RKO (cell line): ENCODE measurements at places on chromosomes 3 and 15.

DNA sequence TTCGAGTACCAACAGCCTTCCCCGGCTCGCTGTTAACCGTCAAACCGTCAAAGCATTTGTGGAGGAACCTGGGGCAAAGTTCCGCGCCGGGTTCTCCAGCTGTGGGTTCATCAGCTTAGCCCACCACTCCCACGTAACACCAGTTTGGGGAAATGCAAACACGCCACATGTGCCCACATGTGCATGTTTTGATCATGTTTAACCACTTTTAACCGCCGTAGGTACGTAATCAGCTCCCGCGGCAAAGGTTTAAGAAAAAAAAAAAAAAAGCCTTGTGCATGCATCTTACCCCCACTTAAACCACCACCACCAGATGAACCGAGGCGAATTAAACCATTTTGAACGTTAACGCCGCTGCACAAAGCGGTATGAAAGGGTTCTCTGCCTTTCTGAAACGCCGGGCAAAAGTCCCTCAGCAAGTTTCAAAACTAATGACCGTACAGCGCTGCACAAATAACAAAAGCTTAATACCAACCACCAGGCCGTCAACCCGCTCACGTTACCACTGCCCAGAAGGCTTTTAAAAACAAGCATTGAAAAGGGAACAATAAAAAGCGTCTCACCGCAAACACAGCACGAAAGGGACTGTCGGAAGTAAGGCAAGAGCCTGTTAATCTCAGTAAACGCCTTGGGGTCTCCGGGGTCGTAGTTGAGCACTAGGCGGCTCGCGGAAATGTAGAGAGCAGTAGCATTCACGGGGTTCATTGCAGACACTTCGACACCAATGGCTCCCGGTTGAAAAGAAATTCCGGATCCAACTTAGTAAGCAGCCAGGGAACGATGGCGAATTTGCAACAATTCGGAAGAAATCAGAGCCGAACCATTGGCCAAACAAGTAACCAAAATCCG lies 1.5 kb downstream of the MSL2 start:
- DNase-seq, result peak; percentile 41

DNA sequence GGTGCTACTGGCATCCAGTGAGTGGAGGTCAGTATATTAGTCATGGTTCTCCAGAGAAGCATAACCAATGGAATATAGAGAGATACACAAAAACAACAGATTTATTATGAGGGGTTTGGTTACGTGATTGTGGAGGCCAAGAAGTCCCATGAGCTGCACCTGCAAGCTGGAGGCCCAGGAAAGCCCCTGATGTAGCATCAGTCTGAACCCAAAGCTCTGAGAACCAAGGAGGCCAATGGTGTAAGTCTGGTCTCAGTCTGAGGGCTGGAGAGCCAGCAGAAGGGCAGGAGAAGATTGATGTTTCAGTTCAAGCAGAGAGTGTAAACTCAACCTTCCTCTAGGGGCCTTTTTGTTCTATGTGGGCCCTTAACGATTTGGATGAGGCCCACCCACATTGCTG lies 144.1 kb downstream of the KLF13 start:
- DNase-seq, result no peak

GRCh38 chr15:51536965-51537574 lies 85.5 kb downstream of the DMXL2 start:
- DNase-seq, result peak; percentile 26

DNA sequence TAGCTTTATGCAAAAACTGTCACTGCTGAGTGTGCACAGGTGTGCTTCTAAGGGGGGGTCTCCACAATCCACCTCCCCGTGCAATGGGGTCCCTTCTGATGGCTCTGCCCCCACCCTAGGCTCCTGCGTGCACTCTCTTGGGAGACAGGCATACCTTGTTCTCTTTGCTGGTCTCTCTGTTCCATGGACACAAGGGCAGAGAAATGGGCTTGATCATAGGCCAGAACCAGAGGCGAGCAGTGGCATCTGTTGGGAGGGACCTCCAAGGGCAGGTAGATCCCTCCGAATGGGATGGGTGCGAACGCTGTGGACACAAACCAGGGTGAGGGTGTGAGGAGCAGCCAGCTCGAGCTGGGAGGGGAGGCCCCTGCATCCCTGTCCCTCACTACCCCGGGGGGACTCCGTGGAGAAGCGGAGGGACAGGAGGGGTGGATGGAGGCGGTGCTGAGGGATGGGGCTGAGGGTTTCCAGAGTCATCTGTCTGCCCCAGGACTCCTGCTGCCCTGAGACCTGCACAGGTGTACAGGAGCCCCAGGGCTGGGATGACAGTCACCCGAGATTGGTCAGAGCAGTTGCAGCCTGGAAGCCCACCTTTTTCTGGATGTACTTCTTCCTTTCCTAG lies 175.0 kb downstream of the KLF13 start:
- DNase-seq, result no peak

- DNase-seq, result no peak
Measured at GRCh38 chr3:48403533-48404439, 26.1 kb downstream of the PLXNB1 start.

DNA sequence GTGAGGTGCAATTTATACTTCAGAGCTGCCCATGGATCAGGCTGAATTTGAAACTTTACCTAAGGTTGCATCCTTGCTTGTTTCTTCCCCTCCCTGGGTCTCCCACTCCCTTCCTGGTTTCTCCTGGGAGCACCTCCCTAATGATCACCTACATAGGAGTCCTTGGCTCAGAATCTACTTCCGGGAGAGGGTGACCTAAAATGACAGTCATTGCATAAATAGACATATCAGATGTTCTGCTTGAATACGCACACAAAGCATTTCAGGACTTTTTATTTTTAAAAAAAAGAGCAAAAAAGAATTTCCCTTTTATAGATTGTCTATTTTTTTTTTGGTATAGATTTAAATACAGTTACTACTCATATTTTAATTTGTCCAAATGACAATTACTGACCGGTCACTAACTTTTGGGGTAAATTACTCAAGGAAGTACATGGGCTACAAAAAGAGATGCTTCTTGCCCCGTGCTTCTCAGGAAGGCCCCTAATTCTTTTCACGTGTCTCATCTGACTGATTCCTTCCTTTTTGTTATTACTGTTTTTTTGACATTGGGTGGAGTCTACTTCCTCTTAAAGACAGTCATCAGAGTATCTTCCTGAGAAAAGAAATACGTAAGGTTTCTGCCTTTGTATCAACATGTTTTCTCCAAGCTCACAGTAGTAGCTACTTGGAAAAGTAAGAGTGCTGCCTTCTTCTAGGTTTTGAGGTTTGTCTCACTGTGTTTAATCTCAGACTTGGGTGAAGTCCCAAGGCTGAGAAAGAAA lies 4.9 kb upstream of the MYZAP start:
- DNase-seq, result no peak

DNA sequence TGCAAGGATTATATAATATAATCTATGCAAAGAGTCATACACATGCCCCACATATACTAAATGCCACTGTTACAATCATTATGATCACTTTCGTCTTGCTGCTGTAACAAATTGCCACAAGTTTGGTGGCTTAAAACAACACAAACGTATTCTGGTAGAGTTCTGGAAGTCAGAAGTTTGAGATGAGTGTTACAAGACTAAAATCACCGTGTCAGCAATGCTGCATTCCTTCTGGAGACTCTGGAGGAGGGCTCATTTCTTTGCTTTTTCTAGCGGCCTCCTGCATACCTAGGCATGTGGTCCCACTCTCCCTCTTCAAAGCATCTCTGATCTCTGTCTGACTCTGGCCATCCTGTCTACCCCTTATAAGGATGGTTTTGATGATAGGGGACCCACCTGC lies 1.4 kb upstream of the CCDC174 start:
- DNase-seq, result no peak

GRCh38 chr3:128491941-128492670 lies 895 bp downstream of the GATA2 start:
- no peak for DNase-seq

DNA sequence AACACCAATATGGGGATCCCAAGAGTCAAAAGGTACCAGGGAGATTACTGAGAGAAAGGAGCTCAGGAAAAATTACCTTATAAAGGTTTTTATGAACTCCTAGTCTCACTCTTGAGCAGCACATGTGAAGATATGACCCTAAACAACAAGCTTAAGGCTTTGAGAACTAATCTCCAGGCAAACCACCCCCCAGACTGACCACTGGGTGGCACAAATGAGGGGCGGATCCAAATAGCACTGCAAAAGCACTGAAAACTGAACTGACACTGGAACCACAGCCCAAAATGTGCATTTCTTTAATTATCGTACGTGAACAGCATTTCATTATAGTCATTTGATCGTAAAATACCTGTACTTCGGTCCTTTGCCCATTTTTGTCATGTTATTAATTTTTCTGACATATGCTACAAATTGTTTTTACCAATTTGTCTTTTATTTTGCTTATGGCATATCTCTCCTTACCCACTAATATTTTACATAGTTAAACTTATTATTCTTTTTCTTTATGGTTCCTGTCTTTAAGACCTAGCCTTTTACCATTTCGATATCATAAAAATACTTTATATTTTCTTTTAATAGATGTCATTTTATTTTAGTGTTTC lies 31.5 kb upstream of the TFDP2 start:
- DNase-seq, result peak; percentile 64

DNA sequence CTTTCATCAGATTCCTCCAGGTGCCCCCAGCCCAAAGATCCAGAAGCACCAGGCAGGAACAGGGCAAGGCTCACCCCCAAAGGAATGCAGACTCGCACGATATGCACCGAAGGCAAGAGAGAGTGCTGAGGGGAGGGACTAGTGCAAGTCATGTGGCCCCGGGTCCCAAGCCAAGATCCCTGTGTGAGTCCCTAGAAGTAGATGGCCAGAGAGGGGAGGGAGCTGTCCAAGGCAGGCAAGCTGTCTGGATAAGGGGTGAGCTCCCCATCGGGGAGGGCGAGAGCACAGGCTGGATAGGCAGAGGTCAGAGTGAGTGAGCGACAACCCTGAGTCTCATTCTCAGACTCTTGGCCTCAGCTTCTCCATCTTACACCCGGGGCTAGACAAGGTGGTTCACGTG lies 171.5 kb upstream of the LINGO1 start:
- DNase-seq, result no peak

- DNase-seq, result no peak
Measured at GRCh38 chr15:40436892-40437751, 3.6 kb upstream of the BAHD1 start.

DNA sequence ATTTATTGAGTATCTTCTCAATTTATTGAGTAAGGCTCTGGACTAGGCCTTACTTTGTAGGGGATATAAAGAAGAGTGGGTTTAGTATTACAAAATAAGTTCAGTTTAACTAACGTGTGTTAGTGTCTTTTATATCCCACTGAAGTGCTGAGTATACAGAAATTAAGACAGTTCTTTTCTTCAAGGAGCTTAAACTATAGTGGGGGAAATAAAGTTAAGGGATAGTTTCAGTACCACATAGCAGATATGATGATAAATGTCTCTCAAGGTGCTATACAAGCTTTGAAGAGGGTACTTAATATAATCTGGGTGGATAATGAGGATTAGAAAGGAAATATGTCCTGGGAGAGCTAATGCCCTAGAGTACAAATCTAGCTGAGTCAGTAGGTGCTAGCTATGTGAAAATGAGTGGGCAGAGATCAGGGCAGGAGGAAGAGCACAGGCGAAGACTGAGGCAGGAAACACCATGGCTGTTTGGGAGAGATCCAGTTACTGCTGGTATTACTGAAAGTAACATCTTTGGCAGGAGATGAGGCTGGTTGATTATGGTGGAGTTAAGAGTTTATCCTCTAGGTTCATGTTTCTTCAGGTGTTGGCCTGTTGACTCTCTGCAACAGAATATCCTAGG lies 46.0 kb downstream of the TEX9 start:
- no peak for DNase-seq

GRCh38 chr3:104178680-104179079 lies 1188.0 kb upstream of the ALCAM start:
- no peak for DNase-seq

DNA sequence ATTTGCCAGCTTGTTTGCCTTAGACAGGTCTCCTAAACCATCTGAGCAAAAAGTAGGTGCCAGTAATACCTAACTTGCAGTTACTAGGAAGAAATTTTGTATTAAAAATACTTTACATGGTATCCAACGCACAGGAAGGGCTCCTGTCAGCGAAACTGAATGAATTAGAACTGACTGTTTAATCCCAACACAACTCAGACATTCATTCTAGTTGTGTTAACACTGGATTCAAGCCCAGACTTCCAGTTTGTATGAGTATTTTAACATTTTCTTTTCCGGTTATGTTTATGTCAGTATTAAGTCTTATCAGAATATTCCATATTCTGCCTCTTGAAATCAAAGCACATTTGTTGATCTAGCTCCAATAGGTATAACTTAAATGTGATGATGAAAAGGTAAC lies 82.0 kb upstream of the SOX2 start:
- DNase-seq, result no peak

DNA sequence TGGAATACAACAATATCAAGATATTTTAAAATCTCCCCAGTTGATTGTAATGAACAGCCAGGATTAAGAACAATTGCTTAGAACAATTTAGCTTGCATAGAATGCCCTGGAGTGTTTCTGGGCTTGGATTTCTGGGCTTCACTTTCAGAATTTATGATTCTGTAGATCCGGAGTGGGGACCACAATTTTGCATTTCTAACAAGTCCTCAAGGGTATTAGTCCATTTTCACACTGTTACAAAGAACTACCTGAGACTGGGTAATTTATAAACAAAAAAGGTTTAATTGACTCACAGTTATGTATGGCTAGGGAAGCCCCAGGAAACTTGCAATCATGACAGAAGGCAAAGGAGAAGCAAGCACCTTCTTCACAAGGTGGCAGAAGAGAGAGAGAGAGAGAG lies 54.3 kb upstream of the MYRIP start:
- DNase-seq, result no peak

DNA sequence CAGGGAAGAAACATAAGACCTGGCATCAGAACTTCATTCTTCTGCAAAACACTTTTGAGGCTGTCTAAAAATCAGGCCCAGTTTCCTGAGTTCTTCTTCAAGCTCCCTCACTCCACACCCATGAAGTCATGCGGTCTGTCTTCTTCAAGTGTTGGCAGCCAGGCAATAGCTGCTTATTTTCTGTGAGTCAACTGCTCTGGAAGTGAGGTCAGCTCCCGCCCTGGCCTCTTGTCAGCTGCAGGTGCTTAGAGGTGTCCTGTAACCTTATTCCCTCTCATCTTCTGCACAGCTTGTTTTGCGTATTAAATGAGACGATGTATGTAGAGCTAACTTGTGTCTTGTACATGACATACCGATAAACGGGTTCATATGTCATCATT lies 226.1 kb downstream of the ADAMTS17 start:
- DNase-seq, result peak; percentile 5

- no peak for DNase-seq
Measured at GRCh38 chr15:66638377-66638776, 63.7 kb upstream of the SMAD6 start.

DNA sequence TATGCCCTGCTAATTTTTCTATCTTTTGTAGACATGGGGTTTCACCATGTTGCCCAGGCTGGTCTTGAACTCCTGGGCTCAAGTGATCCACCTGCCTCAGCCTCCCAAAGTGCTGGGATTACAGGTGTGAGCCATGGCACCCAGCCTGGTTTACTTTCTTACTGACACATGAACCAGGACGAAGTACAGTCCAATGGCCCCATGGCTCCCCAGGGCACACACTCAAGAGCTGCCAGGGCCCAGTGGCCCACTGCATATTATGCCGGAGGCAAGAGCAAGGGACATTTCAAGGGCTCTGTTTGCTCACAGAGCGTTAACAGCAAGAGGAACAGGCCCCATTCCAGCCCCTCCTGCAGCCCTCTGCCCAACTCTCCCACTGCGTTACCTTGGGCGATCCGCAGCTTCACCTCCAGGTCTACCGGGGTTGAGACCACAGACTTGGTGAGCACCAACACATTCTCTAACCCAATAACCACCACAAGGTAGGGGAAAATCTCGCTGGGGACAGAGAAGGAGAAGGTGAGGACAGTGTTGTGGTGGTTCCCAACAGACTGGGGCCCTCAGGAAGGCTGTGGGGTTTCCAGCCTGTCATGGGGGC lies 42.8 kb downstream of the PTPN23 start:
- no peak for DNase-seq

GRCh38 chr3:175355801-175356335 lies 496.7 kb downstream of the NAALADL2 start:
- DNase-seq, result no peak
